ENCODE measurements at places on chromosomes 11 and 22.

DNA sequence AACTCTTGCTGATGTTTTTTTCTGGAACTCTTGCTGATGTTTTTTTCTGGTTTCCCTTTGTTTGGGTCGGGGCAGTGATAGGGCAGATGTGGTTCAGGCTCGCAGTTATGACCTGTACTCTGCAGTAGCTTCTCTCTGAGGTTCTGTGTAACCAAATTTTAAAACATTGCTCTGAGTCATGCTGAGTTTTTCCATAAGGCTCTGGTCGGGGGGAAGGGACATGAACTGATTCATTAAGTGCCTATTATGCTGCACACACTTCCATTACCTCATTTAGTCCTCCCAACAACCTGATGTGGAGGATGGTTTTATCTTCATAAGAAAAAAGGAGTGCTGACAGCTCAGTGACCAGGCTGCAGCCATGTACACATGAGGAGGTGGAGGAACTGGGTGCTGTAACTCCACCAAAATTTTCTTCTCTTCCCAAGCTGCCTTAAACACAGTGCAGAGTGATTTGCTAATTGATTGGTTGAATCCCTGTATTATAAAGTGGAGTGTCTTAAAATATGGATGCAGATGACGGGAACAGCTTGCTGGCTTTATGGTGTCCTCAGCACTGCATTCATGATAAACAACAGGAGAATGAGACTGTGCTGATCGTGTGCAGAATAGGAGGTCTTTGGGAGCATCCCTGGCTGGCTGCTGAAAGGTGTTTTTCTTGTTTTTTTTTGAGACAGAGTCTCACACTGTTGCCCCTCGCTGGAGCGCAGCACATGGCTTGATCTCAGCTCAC lies 19.1 kb downstream of the TNRC6B start:
- no peak for DNase-seq

DNA sequence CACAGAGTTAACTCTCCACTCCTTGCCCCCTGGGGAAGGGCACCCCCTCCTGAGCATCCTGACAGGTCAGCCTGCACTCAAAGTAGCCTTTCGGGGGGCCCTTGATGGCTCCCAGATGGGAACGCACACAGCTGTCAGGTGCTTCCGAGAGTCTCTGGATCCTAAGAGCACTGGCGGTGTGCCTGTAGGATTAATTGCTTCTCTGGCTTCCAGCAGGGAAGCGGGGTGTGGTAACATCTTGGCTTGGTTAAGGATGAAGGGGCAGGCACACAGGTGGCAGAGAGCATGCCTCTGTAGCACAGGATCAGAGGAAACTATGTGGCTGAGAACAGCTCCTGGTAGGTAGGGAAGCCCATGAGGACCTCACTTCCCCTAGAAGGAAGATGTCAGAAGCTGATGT lies 199.8 kb downstream of the MIAT start:
- DNase-seq: no peak

DNA sequence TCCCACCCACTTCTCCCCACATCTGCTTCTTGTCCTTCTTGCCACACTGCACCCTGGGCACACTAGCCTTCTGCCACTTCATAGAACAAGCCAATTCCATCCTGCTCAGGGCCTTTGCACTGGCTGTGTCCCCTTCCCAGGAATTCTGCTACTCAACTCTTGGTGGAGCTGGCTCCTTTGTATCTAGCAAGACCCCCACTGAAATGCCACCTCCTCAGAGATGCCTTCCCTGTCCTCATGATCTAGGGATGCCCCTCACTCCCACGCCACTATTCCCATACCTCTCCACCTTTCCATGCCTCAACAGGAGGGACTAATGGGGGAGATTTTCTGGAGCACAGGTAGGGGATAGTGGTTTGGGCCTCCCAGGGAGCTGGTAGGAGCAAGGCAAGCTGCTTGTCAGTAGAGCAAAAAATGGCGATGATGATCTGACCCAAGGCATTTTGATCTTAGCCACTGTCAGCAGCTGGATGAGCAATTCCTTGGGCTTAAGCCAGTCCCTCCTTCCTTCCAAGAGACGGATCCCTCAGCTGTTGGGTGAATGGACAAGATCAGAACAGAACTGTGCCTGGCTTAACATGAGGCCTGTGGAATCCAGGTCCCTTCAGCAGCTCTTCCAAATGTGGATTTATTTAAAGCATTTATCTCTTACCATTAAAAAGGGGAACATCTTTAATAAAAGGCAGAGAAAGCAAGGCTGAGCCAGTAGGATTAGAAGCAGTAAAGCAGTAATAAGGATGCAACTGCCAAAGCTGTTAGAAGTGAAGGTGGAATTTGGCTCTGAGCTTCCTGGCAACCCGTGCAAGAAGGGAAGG lies 4.0 kb upstream of the PRDM11 start:
- DNase-seq: no peak

DNA sequence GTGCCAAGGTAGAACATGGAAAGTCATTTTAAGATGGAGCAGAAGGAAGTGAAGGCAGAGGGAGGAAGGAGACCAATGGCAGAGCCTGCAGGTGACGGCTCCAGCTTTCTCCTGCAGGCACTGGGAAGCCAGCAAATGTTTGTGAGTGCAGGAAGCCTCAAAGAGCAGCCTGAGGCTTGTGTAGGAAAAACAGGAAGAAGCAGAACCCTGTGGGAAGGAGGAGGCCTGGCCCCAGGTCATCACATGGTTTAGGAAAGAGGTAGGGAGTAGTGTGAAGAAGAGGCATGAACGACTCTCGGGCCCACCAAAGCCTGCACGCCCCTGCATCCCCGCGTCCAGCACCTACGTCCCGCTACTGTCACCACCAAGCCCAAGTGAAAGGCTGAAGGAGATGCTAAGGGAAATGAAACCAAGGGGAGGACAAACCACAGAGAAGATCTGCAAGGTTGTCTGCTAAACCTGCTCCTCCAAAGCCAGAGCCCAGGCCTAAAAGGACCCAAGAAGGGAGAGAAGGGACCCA lies 151.5 kb downstream of the CHST1 start:
- DNase-seq: no peak

- no peak for DNase-seq
These were observed at the start of gene SEC14L2 for GRCh38 chr22:30396871-30397655. TSS of gene SEC14L2 (plus strand) at chr22:30397018. CDS start at chr22:30397117, 99 bp downstream.

DNA sequence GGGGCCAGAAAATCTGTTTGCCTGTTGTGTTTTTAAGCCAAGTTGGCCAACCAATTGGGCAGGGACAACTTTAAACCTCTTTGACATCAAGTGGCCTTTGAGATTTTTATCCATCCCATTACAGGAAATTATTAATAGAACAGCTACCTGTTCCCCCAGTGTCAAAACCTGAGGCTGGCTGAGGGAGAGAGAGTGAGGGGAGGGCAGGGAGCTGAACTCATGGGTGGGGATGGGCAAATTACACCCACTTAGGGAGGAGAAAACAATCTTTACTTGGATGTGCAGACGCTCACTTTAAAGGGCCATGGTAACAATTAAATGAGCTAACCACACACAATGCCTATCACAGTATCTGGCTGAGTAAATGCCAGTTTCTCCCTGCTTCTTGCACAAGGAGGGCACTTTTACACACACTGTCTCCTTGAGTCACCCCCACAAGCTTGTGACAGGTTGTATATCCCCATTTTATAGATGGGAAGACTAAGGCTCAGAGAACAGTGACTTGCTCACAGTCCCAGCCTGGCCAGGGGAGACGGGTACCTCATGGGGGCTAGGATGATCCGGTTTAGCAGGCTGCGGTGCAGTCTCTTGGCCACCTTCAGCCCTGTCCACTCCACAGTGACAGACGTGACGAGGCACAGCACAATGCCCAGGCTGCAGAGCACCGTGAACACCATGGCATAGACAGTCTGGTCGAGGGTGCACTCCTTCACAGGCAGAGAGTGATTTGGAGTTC lies 17.8 kb upstream of the KCNJ11 start:
- no peak for DNase-seq

GRCh38 chr11:109730669-109731068 lies 308.7 kb downstream of the C11orf87 start:
- no peak for DNase-seq

DNA sequence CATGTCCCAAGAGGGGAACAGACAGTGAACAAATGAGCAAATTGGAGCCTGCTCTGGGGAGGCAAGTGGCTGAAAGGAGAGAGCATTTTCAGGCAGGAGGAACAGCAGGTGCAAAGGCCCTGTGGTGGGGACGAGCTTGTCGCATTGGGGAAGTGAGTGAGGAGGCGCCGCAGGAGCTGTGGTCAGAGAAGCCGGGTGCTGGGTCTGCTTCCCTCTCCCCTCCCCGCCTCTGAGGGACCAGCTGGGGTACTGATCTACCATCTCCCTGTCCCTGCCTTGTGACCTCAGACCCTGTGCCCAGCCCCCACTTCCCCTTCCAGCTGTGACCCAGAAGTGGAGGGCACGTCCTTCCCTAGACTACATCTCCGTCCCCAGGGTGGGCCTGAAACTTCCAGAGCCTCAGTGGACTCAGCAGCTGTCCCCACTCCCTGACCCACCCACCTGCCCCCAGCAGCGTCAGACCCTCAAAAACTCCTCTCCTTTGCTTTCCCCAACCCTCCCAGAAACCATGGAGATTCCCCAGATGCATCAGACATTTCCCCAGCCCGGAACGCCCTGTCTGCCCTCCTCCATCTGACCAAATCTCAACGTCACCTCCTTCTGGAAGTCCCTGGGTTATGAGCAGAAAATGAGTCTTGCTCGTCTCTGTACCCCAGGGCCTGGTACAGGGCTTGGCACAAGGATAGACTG lies 19.7 kb upstream of the PDGFB start:
- no peak for DNase-seq

DNA sequence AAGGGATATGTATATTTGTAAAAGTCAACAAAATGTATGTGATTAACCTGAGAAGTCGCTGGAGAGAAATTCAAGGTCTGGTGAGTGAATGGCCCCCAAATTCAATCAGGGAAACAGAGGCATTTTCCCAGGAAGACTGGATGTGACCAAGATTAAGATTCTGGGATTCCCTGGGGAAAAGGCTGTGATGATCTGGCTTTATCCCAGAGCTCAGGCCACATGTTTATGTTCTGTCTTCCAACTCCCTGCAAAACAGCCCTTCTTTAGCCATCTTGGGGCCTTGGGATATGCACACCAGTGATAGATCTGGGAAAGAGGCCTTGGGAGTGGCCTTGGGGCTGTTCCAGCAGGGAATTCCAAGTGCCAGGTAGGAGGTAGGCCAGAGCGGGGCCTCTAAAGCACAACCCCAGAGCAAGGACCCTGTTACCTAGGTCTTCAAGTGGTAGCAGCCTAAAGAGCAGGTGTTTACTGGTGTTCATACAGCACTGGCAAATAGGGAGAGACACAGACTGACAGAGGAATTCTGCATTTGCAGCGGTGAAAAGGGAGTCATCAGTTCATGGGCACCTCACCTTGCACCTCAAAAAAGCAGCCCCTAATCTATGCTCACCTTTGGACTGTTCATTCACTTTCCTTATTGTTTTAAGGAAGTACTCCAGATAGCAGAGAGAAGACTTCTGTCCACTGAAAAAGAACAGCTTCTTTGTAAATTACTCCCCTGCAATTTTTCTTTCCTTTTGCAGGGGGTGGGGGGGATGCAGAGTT lies 312.4 kb downstream of the BUD13 start:
- no peak for DNase-seq

DNA sequence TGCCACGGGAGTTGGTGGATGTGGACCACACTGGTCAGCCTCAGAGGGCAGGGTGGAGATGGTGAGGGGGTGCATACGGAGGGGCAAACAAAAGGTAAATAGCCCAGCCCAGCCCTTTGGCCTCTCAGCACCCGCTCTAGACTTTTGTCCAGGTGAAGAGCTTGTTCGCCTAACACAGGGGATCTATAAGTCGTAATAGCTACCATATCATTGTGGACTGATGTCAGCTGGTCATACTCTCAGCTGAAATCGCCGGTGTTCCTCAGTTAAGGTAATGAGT lies 27.0 kb upstream of the TREH start:
- DNase-seq: no peak

DNA sequence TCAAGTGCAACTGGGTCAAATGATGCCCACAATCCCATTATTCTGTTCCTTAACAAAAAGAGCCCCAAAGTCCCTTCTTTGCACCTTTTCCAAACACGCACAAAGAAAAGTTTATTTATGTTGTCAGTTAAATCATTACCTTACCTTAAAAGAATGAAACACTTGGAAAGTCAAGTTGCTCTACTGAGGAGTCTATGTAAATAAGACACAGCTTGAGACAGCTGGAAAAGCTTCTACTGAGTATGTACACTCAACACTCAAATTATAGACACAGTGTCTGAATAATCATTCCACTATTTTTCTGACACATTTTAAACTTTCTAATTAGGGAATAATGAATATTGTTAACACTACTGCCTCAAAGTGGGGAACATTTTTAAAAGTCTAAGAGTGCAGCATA lies 21.6 kb upstream of the PHLDA2 start:
- DNase-seq: no peak

- DNase-seq: no peak
These were observed 23.6 kb upstream of the SCGB1D1 start for GRCh38 chr11:62166371-62166770.

DNA sequence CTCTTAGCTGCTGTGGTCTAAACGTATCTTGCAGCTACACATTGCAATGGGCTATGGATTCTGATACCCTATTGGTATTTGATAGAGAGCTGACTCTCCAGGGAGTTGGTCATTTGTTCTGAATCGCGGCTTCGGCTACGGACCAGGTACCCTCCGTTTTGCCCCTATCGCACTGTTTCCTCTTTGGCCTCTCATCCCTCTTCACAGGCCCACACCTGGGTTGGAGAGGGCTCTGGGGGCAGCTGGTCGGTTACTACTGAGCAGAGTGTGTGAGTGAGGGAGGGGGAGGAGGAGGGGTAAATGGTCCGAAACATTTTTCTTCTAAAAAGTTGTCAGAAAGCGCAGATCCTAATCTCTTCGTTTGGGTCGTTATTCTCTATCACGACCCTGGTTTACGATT lies 48.8 kb upstream of the HSD17B12 start:
- DNase-seq: no peak

- DNase-seq: no peak
These were observed 24.2 kb upstream of the OR6X1 start for GRCh38 chr11:123778511-123778910.

DNA sequence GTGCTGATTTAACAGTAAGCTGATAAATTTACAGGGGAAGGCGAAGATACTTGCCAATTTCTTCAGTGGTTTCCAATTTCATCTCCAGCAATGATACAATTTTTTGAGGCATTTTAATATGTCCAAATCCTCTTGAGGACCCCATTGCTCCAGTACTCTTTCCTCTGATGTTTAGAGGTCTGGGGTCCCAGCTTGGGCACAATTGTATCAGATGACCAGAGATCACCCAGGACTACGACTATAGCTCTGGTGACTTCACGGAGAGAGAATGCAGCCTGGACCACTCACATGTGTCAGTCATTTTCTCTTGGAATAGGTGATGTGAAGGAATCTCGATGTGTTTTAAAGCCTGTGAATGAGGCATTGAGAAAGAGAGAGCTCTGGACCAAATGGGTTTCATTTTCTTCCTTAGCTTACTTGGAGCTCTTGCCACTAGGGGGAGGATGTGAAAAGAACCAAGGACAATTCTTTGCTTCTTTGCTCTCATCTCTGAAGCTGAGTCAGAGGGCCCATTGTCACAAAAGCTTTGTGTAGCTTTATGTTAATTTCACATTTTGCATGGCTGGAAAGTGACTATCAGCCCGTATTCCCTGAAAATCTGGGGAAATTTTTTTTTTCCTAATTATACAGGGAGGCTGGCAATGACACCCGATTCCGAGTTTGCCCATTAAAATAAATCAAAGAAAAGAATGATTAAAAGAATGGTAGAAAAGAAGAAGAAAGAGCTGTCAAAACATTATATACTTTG lies 6.7 kb upstream of the CCDC90B start:
- DNase-seq: no peak
